RCC 7860 (cell line): ENCODE measurements at places on chromosomes 3 and 15.
A peak's percentile ranks its signal among the peaks of the same experiment; 100 is the strongest.

- DNase-seq, result peak; percentile 6
Observed at GRCh38 chr3:32399030-32399620, 7.5 kb downstream of the CMTM7 start.

- DNase-seq, result no peak
Observed at GRCh38 chr3:12349895-12350811, 61.3 kb downstream of the PPARG start.

DNA sequence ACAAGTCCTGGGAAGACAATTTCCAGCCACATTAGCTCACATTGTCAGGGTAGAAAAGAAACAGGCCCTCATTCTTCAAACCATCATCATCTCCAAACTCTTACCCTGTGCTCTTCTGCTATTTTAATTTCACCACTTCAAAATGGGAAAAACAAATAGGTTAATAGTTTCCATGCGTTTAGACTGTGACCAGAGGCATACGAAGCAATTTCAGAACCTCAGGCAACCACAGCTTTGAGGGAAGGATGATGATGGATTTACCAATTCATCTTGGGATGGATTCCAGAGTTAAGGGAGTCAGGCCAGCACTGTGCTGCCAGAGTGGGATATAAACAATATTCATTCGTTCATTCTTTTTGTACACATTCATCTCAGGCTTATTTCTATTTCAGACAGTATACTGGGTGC, 307.8 kb upstream of the TPRG1 start:
- DNase-seq, result no peak

- no peak for DNase-seq
Observed at GRCh38 chr15:91824256-91824655, 29.3 kb upstream of the SLCO3A1 start.

GRCh38 chr15:88878720-88879184, 16.6 kb downstream of the HAPLN3 start:
- peak; percentile 27 for DNase-seq

DNA sequence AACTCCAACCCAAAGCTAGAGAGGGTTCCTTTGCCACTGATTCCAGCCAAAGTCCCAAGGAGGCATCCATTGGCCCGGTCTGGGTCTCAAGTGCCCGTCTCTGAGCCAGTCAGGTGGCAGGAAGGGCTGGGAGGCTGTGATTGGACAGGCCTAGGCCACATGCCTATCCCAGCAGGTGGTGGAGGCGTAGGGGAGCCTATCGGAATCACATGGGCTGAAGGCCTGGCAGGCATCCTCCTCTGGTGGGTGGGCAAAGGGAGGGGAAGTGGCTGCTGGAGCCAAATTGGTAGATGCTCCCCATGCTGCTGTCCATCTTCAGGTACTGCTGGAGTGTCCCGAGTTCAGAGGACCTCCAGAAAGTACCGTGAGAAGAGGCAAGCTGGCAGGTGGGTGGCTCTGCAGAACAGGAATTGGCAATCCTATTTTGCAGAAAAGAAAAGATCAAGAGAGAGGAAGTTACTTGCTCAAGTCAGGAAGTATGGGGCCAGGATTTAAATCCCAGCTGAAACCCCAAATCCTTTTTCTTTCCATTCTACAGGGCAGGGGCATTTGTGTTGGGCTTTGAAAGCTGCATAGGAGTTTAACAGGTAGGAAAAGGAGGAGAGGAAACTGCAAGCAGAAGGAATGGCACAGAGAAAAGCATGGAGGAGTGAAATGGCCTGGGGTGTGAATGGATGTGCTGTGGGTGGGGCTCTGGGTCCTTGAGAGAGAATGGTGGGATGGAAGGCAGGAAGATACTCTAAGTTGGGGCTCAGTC, 3.7 kb downstream of the CHST13 start:
- DNase-seq, result no peak

DNA sequence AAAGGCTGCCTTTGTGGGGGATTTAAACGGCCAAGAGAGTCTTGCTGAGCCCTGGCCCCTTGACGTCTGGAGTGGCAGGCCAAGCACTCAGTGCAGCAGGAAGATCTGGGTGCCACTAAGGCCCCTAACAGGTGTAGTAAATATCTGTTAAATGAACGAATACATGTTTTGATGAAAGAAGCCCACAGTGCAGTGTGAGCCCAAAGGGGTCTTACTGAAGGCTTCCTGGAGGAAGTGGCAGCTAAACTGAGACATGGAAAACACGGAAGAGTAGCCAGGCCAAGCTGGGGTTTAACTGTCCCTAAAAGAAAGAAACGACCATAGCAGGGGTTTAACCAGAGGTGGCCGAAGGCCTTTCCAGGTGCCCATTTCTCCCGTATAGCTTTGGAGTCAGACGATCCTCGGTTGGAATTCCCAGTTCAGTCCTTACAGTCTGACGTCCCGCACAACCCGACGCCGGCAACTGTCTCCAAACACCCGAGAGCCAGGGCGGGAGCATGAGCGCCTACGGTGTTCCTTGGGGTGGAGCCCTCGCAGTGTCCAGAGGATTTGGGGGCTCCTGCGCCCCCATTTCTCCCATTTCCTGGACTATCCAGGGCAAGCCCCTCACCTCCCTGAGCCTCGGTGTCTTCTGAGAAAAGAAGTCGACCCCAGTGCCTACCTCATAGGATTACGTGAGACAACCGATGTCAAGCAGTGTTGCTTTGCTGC, 910 bp upstream of the ABHD6 start:
- no peak for DNase-seq

- DNase-seq, result no peak
Observed at GRCh38 chr3:105791131-105791530, 77.7 kb downstream of the CBLB start.

DNA sequence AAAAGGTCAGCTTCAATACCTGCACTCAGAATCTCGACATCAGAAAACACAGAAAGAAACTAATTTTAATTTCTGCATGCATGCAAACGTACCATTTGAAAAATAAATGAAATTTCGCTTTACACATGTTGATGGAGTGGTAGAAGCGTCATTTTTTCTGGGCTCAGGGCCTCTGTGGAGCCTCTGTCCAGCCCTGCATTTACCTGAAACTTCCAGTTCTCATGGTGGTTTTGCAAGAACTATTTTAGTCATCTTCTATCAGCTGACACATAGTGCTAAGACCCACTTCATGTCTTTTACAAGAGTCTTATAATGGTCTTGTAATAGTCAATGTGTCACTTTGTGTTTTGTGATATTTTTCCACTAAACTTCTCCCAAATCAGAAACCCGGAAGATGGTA, 5.3 kb downstream of the KY start:
- no peak for DNase-seq

DNA sequence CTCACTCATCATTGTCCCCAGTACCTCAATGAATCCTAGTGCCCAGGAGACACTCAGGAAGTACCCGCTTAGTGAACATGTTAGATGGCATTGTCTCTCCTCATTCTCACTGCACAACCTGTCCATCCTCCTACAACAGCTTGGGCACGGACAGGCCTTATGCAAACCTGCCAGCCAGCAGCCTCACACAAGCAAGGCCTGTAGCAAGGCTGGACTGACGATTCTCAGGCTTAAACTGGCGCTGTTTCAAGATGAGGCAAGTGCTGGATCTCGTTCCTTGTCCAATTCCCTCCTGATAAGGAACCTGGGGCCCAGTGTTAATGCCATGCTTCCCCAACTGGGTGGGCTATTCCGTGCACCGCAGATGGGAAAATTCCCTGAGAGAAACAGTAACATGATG, 59.0 kb downstream of the CDCP1 start:
- DNase-seq, result no peak

GRCh38 chr3:89628856-89629670, 521.6 kb downstream of the EPHA3 start:
- DNase-seq, result no peak

GRCh38 chr3:128194843-128195242, 41.6 kb downstream of the EEFSEC start:
- DNase-seq, result no peak

GRCh38 chr3:29456901-29457300, 176.0 kb downstream of the RBMS3 start:
- DNase-seq, result no peak

GRCh38 chr3:42852441-42852840, 23.2 kb downstream of the CYP8B1 start:
- DNase-seq, result no peak

- no peak for DNase-seq
Observed at GRCh38 chr15:69666921-69667811, 214.5 kb downstream of the RPLP1 start.

- DNase-seq, result no peak
Observed at GRCh38 chr3:39170461-39170860, 17.1 kb upstream of the CSRNP1 start.

- no peak for DNase-seq
Observed at GRCh38 chr3:103949693-103950092, 1417.0 kb upstream of the ALCAM start.

DNA sequence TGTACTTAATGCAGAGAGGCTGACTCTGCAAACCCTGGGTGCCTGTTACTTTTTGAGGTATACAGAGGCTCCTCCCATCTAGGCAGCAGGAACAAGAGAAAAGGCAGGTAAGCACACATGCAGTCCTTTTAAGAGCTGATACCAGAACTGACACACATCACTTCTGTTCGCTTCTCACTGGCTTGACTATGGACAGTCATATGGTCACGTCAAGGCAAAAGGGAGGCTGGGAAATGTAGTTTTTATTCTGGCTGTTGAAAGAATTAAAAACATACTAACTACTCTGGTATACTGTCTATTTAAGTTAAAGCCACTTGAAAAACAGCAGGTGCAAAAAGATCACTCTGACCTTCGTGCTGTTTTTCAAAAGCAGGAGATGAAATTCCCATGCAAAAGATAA, 218.3 kb downstream of the CTNNB1 start:
- no peak for DNase-seq

- no peak for DNase-seq
Observed at GRCh38 chr15:77624868-77625267, 7.8 kb downstream of the LINGO1 start.

DNA sequence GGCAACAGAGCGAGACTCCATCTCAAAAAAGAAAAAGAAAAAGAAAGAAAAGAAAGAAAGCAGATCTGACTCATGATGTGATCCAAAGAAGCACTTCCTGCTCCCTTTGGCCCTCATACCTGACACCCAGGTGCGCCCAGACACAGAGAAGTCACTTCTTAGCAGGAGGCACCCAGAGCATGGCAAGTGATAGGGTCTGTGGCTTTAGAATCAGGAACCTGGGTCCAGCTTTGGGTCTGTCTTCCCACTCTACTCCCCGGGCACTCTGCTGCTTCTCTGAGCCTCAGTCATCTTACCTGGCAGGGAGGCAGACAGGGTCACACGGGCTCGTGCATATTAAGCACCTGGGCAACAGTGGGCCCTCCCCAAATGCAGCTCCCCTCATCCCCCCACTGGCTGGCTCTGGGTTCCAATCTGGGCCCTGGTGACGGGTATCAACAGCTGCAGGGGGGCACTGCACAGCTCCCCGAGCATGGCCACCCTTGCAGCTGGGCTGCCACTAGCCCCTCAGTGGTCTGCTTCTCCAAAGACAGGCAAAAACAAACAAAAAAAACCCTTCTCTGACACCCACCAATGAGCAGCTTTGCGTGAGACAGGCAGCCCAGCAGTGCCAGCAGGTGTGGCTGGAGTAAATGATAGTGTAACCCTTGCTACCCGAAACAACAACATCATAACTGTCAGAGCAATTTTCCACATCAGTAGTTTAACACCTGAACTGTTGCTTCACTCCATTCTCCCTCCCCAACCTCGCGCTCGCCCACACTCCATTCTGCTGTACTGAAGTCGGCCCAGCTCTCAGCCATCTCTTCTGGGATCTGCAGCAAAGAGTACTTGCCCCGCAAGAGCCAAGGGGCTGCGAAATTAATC, 99.8 kb downstream of the MEGF11 start:
- no peak for DNase-seq

- DNase-seq, result no peak
Observed at GRCh38 chr3:190706582-190706981, 155.9 kb downstream of the GMNC start.

DNA sequence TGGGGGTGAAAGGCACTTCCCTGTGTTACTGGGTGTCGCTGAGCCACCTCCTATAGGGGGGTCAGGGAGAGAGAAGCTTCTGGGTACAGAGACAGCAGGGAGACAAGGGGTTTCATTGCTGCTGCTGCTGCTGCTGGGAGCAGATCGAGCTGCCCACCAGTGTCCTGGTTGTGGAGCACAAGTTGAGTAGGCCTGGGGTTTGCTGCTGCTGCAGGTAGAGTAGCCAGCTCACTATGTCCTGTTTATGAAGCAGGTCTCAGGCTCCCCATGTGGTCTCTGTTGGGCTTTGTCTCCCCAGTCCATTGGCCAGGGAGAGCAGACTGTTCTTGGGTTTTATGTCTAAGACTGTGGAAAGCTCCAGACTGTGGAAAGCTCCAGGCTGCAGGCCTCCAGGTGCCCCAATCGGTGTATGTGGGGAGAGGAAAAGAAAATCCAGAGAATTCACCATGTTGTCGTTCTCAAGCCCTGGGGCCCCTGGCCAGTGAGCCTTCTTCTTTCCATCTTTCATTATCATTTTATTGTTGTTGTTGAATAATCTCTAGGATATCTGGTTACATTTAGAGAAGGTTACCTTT, 157.8 kb downstream of the ADAMTS17 start:
- DNase-seq, result no peak

- DNase-seq, result no peak
Observed at GRCh38 chr3:99645277-99646106, 7.1 kb downstream of the COL8A1 start.

- no peak for DNase-seq
Observed at GRCh38 chr15:100895721-100896120, 16.1 kb downstream of the ALDH1A3 start.
